ENCODE measurements at places on chromosomes 12 and 14. TPM values are rescaled to one million over a fixed set of nuclear protein-coding genes. Genes with fewer than 3 reads are reported as not detected.

DNA sequence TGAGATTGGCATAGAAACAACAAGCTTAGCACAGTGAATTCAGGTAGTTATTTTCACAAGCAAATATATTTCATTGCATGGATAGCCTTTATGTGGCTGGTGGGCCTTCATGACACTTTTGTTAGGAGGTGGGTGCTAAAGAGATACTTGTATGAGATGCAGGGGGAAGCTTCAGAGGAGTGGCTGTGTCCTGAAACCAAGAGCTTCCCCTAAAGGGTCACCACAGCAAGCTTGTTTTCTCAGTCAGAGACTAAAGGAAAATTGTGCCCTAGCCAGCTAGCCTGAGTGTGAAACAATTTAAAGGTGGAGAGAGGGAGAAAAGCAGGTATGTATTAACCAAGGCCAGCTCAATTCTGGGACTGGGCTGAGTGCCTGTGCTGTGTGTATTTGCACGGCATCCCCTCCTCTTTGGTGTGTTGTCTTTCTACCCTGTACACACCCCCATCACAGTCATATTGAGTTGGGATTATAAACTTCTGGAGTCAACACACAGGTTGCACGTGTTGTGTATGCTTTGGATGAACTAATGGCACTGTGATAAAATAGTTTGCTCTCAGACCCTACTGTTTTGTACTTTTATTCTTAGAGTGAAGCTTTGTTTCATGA is 79.2 kb downstream of the RASSF8 start:
- H3K27me3 ChIP-seq = no peaks in the 10 kb centered on the region
- no peak for DNase-seq
- H3K4me3 ChIP-seq = no peak overlapping the region
- no peaks in the 10 kb centered on the region for H3K36me3 ChIP-seq
- H3K27ac ChIP-seq = no peak overlapping the region
- H3K4me1 ChIP-seq = peaks cover 10% of the 10 kb centered on the region

DNA sequence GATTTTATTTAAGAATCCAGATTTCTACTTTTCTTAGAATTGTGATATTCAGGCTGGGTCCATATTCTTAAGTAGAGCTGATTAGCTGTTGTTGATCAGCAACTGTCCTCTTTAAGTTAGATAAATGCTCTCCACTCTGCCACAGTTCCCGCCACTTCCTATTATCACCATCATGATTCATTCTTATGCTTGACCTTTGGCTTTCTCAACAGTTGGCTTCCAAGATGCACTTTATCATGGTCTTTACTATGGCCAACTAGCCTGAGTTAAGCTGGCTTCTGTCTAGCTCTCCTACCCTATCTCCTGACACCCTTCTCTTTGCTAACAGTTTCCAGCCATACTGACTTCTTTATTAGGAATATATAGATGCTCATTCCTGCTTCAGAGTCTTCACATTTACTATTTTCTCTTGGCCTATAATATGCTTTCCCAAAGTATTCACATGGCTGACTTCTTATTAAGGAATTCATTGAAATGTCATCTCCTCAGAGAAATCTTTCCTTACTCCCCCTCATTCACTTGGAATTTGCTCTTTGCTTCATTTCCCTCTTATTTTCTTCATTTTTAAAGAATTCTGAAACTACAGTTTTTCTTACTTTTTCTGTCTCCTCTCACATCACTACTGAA is 149.0 kb upstream of the IGF1 start:
- DNase-seq = no peak
- H3K27ac ChIP-seq = no peak overlapping the region
- peaks cover 11% of the 10 kb centered on the region for H3K4me1 ChIP-seq
- no peak overlapping the region for H3K4me3 ChIP-seq

GRCh38 chr14:56127156-56127555 is 8.9 kb downstream of the PELI2 start:
- DNase-seq = no peak
- H3K36me3 ChIP-seq = no peaks in the 10 kb centered on the region
- no peaks in the 10 kb centered on the region for H3K27me3 ChIP-seq
- no peak overlapping the region for H3K4me3 ChIP-seq
- no peak overlapping the region for H3K27ac ChIP-seq
- H3K4me1 ChIP-seq = peaks cover 48% of the 10 kb centered on the region

DNA sequence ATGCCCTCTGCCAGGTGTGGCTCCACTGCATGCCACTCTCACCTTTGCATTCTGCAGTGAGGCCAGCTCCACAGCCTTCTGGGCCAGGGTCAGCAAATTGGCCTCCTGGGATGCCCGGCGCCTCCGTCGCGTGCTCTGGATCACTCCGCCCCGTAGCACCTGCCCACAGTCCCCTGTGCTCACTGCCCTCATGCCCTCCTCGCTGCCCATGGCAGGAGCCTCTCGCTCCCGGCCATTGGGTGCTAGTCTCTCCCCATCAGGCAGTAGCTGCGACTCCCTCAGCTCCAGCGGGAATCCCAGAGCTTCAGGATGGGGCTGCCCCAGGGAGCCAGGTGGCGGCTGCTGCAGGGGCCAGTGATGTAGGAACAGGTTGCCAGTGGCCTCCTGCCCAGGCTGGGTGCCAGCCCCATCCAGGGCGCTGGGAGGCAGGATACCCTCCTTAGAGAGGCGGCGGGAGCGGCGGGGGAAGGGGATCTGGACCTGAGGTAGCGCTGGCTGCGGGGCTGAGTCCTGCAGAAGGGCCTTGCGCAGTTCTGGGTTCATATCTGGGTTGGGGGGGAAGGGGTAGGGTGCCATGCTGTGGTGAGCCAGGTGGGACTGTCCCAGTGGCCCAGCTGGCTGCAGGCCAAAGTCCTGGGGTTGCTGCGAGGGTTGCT is 24.5 kb upstream of the PNMA1 start:
- no peaks in the 10 kb centered on the region for H3K27me3 ChIP-seq
- H3K27ac ChIP-seq = peak overlapping the region; percentile 93
- DNase-seq = no peak
- no peak overlapping the region for H3K4me3 ChIP-seq
- peaks cover 49% of the 10 kb centered on the region for H3K36me3 ChIP-seq

DNA sequence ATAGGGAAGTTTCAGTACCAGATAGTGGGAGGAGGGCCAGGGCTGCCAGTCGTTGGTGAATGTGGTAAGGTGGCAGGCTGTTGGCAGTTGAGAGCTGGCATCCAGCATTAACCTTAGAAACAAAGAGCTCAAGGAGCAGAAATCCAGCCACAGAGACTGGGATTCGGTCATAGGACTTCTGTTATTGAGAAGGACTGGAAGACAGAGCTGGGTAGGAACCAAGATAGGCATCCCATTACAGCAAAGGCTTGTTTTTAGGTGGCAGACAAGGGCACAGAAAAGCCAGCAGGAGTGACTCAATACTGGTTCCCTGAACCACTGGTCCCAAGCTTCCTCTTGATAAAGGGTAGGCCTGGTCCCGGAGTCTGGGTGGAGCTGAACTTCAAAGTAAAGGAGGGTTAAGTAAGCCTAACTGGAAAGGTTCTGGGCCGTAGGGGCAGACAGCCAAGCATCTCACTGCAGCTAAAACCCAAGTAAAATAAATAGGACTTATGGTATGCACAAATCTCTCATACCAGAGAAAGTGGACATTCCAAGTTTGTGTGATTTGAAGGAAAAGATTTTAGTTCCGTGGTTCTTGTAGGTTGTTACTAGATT is 147.9 kb downstream of the ETV6 start:
- no peaks in the 10 kb centered on the region for H3K27me3 ChIP-seq
- H3K4me3 ChIP-seq = no peak overlapping the region
- H3K4me1 ChIP-seq = peaks cover 23% of the 10 kb centered on the region
- no peak for DNase-seq

GRCh38 chr14:54133896-54134295 is 177.3 kb upstream of the BMP4 start:
- no peaks in the 10 kb centered on the region for H3K4me1 ChIP-seq
- DNase-seq = no peak

The INHBE gene
- not detected for total RNA-seq

The CMA1 gene
- not detected for total RNA-seq

The COQ10A gene
- total RNA-seq = 10.1 TPM
